Small intestine (tissue), 16 donors: ENCODE measurements at places on chromosomes 2 and 18.

DNA sequence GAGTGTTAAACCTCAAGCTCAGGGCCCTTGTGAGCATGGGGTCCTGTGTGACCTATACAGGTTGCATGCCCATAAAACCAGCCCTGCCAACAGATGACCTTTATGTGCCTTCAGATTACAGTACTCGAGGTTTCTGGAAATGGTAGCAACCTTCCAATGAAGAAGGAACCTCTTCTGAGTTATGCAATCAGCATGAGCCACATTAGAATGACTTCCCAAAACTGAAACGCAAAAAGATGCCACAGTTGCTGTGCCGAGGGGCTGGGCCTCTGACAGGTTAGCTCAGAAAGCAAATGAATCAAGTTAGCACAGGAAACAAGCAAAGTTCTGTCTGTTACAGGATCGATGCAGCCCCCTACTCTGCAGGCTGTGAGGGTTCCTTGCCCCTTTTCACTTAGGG, 37.7 kb downstream of the TGFA start:
- DNase-seq: no peak

- DNase-seq: peak; percentile 31
Measured at GRCh38 chr2:204871231-204871953, 326.1 kb downstream of the PARD3B start.

DNA sequence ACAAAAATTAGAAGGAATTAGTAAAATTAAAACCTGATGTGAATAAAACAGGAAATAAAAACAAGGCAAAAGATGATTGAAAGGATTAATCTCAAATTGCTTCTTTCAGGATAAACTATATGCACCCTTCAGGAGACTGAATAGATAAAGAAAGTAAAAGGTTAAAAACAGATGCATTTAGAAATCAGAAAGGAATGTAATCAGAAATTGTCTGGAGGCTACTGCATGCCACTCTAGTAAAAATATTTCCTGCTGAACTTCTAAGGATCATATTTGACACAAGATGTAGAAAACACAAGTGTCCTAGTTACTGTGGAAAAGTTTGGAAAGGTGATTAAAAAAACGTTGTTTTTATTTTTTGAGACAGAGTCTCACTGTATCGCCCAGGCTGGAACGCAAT, 16.2 kb downstream of the CHCHD5 start:
- DNase-seq: no peak

- DNase-seq: no peak
Measured at GRCh38 chr2:239297142-239298004, 103.4 kb downstream of the HDAC4 start.

- no peak for DNase-seq
Measured at GRCh38 chr2:79619976-79620375, 107.1 kb downstream of the CTNNA2 start.

DNA sequence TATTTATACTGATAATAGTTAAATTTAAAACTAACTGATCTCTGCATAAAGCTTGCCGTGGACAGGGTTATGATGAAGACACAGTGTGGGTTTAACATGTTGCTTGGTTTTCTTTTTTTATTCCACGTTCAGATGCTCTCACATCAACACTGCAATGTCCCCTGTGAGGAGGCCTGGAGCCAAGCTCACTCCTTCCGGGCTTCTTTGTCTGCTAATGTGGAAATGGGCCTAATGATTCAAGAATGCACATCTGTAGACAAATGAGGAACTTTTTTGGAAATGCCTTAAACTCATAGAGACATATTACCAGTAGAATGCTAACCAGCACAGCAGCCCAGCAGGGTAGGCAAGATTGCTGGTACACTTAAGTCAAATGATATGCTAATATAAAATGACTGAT, 208.0 kb downstream of the GALR1 start:
- no peak for DNase-seq

- DNase-seq: peak; percentile 52
Measured at GRCh38 chr2:161426922-161427663, 11.0 kb downstream of the TBR1 start.

GRCh38 chr2:172988728-172989127, 86.9 kb upstream of the MAP3K20 start:
- no peak for DNase-seq

- DNase-seq: no peak
Measured at GRCh38 chr2:202065876-202066275, 7.2 kb upstream of the KIAA2012 start.

- no peak for DNase-seq
Measured at GRCh38 chr2:218881744-218882460, 1.2 kb downstream of the WNT10A start.

- no peak for DNase-seq
Measured at GRCh38 chr2:239775623-239776435, 249.3 kb downstream of the NDUFA10 start.

- DNase-seq: peak; percentile 3
Measured at GRCh38 chr2:67130531-67131256, 266.4 kb upstream of the ETAA1 start.

- DNase-seq: no peak
Measured at GRCh38 chr18:3345452-3345851, 83.5 kb downstream of the MYL12B start.

DNA sequence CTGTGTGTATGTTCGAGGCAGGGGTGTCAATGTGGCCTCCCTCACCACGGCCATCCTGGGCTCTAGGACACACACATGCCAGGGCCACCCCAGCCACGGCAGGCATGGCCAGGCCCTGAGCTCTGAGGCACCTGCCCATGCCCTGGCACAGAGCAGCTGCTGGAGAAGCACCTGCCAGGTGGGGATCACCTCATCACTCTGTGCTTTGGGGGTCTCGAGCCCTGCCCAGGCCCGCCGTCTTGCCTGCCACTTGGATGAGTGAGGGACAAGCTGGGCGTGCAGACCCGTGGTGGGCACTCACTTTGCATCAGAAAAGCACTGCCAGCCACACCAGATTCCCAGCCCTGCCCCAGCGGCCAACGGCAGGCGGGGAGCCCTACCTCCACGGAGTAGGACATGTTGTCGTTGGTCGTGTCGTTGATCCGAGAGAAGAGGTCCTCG, 33.1 kb downstream of the KIF1A start:
- no peak for DNase-seq

DNA sequence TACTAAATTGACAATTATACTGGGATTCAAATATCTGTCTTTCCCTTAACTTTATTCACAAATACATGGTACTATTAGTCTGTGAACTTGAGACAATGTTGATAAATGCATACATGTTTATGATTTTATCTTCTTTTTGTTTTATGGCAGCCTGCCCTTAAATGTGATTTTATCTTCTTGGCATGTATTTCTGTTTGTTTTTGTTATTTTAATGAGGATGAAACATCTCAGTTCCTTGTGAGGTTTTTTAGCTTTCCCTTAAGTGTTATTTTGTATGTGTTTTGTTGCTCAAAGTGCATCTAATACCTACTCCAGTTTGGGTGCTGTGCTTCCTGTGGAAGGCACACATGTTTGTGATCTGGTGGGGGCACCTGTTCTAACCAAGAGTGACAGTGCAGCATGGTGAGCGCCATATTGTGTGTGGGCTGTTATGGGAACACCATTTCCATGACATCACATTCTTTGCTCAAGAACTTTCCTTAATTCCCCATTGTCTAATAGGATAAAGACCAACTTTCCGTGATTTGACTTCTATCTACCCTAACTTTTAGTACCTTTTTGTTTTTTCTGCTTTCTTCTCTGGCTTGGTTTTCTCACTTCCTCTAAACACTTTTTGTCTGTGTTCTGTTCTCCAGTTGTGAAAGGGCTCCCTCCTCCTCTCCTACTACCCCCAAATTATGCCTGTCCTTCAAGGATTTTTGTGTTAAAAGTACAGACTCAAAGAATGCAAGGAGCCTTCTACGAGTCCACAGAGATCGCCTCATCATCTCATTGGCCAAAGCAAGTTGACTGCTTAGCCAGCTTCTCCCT, 162.1 kb upstream of the TTC39C start:
- no peak for DNase-seq
